AG10803 (cell line): ENCODE measurements at places on chromosomes 11 and 22.

GRCh38 chr11:27663326-27663725 is 36.9 kb downstream of the BDNF start:
- DNase-seq = no peak

- DNase-seq = no peak
These were observed 103.8 kb upstream of the CSNK2A3 start for GRCh38 chr11:11456866-11457265.

DNA sequence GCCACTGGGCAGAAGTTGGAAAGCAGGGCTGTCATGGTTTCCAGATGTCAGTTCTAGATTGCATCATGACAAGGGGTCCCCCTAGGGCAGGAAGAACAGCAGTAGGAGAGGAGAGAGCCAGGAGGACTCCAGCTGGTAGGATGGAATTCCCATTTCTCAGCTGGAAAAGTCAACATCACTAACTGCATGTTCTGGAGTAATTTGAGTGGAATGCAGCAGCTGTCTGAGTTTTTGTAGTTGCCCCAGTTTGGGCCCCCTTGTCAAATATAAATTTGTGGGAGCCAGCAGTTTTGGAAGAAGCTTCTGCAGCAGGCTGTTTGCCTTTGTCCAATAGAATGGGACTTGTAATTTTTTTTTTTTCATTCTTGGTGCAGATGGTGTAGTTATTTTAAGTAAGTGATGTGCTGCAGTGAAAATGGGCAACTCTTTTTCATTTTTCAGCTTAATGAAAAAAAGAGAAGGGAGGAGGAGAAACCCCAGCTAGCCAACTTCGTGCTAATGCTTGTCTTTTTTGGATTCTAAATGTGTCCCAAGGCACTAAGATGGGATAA is 86.9 kb downstream of the LDLRAD3 start:
- peak; percentile 91 for DNase-seq

- no peak for DNase-seq
These were observed 375.7 kb downstream of the SHANK2 start for GRCh38 chr11:70876685-70877084.

GRCh38 chr11:90639461-90639993 is 416.7 kb upstream of the CHORDC1 start:
- DNase-seq = no peak

GRCh38 chr22:39946126-39946502 is 14.1 kb upstream of the TMA7B start:
- DNase-seq = no peak

GRCh38 chr22:42619261-42620063 is 4.8 kb upstream of the POLDIP3 start:
- DNase-seq = no peak

DNA sequence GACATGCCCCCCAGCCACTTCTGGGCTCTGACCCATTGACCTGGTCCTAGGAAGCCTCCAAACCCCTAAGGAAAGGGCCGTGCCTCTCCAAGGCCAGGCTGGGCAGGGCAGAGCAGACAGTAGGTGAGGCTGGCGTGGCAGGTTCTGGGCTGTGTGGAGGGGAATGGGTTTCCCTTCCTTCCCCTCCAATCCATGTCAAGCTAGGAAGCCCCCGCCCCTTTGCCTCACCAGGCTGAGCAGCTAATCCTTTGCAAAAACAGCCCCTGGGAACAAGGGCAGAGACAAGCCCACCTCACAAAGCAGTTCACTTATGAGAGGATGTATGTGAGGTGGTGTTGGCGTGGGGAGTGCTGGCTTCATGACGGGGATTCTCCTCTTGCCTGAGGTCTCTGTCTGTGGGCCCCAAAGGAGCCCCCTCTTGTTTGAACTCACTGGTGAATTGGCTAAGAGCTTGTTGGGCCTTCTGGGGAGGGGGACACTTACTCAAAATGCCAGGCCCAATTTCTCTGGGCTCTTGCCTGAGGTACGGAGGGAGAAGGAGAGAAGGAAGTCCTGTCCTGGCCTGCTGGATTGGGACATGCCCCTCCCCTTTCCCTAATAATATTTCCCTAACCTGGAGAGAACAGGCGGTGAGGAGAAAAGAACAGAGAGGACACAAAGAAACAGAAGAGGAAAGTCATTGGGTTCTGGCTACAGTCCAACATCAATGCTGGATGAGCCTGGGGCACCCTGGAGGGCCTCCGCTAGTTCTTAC is 1.6 kb upstream of the TRIM29 start:
- no peak for DNase-seq

DNA sequence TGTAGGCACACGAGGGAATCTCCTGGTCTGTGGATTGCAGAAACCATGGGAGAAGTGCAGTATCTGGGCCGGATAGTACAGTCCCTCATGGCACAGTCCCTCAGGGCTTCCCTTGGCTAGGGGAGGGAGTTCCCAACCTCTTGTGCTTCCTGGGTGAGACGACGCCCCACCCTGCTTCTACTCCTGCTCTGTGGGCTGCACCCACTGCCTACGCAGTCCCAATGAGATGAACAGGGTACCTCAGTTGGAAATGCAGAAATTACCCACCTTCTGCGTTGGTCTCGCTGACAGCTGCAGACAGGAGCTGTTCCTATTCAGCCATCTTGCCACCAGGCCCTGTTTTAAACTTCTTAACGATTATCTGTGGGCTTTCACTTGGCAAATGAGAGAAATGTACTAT is 157.2 kb upstream of the CARD18 start:
- no peak for DNase-seq

GRCh38 chr11:105432241-105432995 is 177.5 kb upstream of the GRIA4 start:
- no peak for DNase-seq

DNA sequence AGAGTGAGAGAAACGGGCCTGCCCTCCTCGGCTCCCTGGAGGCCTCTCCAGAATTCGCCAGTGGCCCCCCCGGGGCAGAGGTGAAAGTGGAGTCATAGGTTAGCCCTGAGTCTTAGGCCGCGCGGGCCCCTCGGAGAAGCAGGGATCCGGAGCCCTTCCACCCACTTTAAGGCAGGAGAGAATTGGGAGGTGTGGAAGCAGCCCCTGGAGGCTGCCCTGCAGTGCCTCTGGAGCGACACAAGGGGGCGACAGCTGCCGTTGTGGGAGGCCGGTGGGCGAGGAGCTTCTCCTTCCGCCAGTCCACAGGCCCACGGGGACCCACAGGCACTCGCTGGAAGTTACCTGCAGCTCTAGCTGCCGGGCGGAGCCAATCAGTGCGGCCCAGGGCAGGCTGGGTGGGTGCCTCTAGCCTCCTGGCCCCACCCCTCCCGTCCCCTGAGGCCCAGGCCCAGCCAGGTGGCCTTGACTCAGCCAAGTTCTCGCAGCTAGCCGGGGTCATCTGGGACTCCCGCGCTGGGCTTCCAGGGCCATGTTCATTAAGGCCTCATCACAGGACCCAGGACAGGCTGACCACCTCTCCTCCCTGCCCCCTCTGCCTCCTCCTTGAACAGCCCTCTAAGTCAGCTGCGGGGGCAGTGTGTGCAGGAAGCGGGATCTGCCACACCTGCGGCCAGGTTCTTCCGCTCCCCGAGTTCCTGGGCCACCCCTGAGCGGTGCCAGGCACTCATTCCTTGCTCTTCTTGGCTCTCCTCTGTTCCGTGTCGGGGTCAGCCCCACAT is 5.0 kb downstream of the DGKZ start:
- DNase-seq = no peak

- DNase-seq = no peak
These were observed 101.7 kb downstream of the CWC15 start for GRCh38 chr11:94871491-94872185.

GRCh38 chr11:118851970-118852369 is 31.7 kb upstream of the CXCR5 start:
- DNase-seq = no peak

- no peak for DNase-seq
These were observed 77.7 kb downstream of the LARGE1 start for GRCh38 chr22:33842421-33843094.

- DNase-seq = no peak
These were observed 39.2 kb upstream of the LRRC32 start for GRCh38 chr11:76709756-76710155.

DNA sequence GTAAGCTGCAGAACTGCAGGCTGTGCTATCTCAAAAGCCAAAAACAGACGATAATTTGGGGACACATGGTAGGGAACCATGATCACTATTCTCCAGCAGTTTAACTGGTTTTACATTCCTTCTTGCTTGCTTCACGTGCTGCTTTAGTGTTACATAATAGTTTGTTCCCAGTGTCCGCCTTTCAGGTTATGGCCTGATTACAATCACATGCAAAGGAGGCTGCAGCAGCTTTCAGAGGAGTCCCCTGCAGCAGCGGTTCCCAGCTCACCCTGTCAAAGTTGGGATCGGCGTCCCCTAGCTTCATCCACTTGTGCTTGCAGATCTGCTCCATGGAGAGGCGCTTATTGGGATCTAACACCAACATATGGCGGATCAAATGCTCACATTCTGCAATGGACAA is 39.2 kb upstream of the APOA1 start:
- DNase-seq = no peak
